Stimulated activated CD4-positive, alpha-beta T cell treated with anti-CD3 and anti-CD28 coated beads, Interleukin-15, amount 100 ng/mL, for 1 hour (primary cell): ENCODE measurements at places on chromosomes 5 and 9.

DNA sequence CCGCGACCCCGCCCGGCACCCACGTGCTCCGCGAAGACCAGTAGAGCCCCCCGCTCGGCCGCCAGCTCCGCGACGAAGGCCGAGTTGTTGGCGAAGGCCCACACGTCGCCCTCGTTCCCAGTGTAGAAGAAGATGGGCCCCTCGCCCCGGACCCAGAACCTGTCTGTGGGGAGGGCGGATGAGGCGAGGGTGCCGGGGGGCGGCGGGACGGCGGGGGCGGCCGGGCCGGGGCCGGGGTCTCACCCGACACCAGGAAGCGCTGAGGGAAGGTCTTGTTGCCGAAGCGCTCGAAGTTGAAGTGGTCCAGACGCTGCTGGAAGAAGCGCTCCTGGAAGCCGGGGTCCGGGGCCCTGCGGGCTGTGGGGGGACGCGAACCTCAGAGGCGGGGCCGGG, 317 bp downstream of the DPP7 start:
- DNase-seq: no peak

GRCh38 chr5:33501899-33502298, 61.1 kb downstream of the TARS1 start:
- DNase-seq: no peak

DNA sequence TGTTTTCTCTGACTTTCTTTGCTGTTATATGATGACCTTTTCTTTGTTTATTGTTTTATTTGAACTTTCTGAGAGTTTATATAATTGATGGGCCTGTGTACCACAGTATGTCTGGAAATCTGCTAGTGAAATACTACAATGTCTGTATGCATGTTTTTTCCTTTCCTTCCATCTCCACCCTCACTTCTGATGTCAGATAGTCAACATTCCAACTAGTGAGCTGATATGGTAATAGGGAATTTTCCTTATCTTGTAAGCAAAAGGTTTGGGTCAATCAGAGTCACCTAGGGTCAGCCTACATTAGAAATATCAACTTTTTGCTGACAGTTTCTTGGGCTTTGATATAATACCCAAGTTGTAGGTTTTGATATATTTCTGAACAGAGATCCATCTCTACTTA, 103.2 kb downstream of the MAT2B start:
- DNase-seq: no peak

- no peak for DNase-seq
Observed at GRCh38 chr5:92504346-92504745, 1076.7 kb downstream of the NR2F1-AS1 start.

GRCh38 chr5:160537940-160538339, 116.3 kb downstream of the PTTG1 start:
- DNase-seq: no peak

GRCh38 chr9:76249309-76249708, 144.9 kb downstream of the RFK start:
- no peak for DNase-seq

GRCh38 chr5:112668016-112668415, 69.7 kb upstream of the APC start:
- DNase-seq: no peak

GRCh38 chr9:133135146-133135745, 14.2 kb upstream of the RALGDS start:
- peak; percentile 34 for DNase-seq

DNA sequence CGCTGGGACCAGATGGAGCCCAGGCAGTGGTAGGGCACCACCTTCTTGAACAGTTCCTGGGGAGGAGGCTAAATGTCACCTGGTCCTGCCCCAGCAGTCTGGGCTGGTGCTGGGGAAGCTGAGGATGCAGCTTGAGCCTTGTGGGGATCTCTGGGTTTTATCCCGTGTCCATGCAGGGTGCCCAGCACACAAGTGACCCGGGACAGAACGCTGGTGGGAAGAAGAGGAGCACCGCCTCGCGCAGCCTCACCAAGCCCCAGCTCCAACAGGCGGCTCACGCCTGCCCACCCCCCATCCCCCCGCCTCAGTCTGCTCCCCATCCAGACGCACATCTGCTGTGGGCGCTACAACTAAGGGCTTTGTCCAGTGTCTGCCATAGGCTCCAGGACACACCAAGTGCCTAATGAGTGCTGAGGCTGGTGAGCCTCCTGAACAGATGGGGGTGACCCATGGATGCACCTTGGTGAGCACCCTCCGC, 13.8 kb downstream of the RALGDS start:
- DNase-seq: no peak

DNA sequence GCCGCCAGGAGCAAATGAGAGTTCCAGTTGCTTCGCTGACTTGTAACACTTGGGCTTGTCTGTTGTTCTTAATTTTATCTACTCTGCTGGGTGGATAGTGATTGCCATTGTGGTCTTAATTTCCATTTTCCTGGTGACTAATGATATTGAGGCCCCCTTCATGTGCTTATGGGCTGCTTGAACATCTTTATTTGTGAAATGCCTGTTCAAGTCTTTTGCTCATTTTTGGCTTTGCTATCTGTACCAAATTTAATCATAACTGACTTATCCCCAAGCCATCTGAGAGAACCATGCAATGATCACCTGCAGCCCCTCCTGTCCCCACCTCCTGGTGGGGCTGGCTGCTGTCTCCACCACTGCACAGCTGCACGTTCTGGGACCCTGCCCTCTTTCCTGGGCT, 20.5 kb downstream of the STC2 start:
- DNase-seq: no peak

- no peak for DNase-seq
Observed at GRCh38 chr9:2593744-2594143, 27.8 kb upstream of the VLDLR start.
